ENCODE measurements at places on chromosomes 3 and 15.

DNA sequence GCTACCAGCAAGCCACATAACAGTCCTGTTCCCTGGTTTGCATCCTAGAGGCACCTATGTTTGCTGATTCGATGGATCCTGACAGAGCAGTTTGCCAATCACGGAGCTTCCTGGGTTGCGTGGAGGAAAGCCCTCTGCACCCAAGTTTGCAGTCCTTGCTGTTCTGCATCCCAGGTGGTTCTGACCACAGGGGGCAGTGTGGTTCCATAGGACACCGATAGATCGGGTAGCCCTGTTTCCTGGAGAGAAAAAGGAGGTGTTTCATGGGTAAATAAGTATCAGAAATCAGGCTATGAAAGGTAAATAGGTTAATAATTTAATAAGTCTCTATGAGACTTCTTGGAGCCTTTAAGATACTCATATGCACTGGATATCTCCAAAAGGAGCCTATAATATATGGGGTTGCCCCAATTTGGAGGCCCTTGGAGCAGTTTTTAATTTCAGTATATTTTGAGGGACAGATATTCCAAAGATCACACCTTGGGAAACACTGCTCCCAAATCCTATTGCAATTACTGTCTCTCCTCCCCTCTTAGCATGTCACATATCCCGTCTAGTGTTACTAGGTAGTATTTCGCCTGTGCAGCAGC lies 194.6 kb upstream of the TPM1 start:
- DNase-seq = peak; percentile 38

GRCh38 chr15:84773716-84774115 lies 25.3 kb downstream of the ZNF592 start:
- DNase-seq = no peak

DNA sequence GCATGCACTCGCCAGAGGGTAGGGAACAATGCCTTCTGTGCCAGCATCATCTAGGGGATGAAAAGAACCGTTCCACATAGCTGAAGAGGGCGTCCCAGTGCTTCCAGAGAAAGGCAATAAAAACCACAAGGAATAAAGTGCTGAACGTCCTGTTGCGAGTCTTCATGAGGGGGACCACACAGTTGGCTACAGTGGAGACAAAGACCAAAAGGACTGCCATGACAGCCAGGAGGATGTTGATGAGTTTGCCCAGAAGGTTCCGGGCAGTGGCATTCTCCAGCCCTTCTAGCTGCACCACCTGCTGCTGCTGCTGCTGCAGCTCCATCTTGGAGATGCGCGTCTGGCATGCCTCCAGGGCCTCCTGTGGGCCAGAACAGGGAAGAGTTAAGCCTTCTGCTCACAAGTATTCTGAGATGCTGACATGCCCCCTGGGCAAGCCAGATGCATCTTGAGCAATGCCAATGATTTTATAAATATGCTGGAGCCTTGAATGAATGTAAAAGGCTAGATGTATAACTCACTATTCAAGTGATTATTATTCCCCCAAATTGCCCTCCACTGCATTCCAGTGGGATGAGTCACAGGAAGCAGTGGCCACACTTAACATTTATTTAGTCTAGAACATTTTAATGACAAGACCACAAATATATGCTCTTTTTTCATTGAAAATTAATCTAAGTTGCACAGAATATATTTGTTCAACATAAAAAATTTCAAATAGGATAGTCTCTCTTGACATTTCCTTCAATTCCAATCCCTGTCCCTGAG lies 45.1 kb upstream of the PLXND1 start:
- peak; percentile 79 for DNase-seq

DNA sequence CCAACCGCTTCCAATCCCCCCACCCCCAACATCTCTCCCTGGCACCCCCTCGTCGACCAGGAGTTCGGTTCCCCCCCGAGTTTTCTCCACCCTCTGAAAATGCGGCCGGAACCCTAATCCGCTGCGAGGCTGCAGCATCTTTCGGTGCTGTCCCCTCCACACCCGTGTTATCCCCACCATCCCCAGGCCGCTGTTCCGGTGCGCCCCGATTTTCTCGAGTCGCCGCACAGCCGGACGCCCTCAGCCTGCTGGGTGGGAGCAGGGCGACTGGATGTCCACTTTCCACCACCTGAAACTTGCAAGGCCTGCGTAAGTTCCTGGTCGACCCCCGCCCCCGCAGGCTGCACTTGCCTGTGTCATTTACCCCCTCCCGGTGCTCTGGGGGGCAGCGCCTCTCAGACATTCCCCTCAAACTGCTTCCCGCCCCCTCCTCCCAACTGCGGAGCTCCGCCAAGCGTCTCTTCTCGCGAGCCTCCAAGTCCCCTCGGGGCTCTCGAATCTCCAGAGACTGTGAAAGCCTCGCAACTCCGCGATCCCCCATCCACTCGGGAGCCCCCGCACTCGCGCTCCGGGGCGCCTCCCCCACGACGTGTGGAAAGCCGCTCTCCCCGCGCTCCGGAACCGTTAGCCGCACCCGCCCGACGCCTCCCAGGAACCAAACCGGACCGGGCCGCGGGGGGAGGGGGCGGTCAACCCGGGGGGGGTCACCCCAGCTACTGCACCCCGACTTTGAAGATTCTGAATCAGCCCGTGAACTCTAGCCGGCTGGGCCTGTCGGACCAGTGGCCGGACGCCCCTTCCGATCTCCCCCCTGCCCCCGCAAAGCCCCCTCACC lies 566 bp downstream of the ETV5 start:
- peak; percentile 47 for DNase-seq

- no peak for DNase-seq
Measured at GRCh38 chr3:66149269-66149668, 71.5 kb upstream of the SLC25A26 start.

DNA sequence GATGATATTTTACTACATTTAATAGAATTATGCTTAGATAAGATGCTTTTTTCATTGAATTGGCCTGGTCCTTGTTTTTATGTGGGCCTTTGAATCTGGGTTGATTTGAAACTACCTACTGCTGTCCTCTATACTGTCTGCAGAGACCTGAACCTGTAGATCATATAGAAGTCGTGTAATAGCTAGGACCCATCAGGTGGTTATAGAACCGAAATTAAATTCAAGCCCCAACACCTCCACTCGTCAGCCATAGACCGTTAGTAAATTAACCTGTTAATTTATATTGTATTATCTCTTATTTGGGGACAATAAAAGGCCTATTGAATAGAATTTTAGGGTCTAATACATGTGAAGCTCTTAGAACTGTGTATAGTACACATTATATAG lies 108.4 kb downstream of the MBNL1 start:
- no peak for DNase-seq

GRCh38 chr3:99774467-99774866 lies 43.2 kb upstream of the CMSS1 start:
- peak; percentile 82 for DNase-seq

GRCh38 chr3:149332227-149332765 lies 1.1 kb downstream of the TM4SF18 start:
- DNase-seq = peak; percentile 50

GRCh38 chr15:69017978-69018377 lies 3.5 kb downstream of the NOX5 start:
- no peak for DNase-seq

DNA sequence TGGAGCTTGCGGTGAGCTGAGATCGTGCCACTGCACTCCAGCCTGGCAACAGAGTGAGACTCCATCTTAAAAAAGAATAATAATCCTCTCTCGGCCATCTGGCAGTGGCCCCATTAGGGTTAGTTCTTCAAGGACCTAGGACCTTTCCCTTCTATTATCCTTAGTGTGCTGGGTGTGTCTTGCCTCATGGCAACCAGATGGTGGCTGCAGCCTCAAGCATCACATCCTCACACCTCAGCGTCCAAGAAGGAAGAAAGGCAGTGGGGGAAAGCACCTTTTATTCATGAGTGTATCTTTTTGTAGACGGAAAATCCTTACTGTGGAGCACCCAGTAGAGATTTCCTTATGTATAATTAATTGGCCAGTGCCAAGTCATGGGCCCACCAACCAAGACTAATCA lies 42.7 kb upstream of the TFRC start:
- no peak for DNase-seq

GRCh38 chr3:122920986-122921385 lies 106.6 kb downstream of the SEMA5B start:
- DNase-seq = no peak

GRCh38 chr3:193960487-193961274 lies 175.3 kb upstream of the HES1 start:
- no peak for DNase-seq

DNA sequence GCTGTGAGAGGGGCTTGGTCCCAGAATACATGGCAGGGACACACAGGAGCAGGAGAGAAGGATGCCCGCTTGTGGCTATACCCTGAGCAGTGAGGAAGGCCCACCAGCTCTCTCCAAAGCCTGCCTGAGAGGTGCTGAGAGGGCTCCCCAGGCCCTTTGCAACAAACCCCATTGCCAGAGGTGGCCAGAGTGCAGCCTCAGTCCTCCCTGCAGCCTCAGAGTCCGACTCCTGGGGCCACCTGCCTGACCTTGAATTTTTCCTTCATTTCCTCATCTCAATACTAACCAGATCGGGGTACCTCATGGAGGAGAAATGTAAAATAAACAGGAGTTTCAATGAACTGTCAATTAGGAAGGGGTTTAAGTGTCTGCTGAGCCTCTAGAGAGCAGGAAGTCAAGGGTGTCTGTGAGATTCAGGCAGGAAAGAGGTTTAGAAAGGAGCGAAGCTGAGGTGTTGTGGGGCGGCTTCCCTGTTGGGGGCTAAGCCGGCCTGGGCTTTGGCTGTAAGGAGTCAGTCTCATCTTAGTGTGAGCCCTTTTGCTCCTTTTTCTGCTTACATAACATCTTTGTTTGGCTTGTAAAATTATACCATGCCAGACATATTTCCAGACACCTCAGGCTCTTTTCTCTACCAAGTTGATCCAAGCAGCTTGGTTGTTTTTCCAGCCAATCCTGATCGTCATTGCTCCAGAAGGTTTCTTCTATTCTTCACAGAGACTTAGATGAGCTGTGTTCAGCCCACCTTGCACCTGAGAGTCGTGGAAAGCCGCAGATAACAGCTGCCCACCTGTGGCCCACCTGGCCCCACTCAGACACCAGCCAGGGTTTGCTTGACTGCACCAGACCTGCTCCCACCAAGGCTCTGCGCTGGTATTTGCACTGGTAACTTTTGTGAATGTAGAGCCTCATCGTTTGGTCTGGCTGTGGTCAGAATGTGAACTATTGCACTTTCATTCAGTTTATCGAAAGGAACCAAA lies 36.7 kb downstream of the CMTM7 start:
- no peak for DNase-seq

GRCh38 chr3:171456765-171457606 lies 3.2 kb downstream of the TNIK start:
- DNase-seq = no peak

DNA sequence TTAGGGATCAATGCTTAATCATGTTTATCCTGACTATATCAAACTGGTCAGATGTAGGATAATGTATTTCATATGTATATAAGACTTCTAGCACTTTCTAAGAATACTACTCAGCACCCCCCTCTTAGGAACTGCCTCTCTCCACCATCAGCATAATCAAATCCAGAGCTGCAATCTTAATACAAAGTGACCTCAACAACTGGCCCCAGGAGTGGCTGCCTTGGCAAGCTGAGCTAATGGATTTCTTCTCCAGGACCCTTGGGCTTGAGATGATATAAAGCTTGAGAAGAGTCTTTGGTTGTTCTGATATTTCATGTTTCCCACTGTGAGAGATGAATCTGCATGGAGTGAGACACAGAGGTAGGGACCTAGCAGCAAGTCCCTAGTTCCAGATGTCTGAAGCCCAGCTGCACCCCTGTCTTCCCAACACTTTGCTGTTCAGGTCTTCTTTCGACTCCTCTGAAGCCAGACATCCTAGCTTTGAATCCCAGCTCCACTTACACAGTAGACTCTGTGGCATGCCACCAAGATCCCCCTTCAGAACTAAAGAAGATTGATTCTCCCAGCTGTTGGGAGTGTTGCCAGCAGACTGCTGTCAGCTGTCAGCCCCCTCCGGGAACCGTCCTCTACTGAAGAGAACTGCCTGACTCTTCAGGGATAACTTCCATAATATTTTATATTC lies 309.3 kb upstream of the UBE2E2 start:
- no peak for DNase-seq

DNA sequence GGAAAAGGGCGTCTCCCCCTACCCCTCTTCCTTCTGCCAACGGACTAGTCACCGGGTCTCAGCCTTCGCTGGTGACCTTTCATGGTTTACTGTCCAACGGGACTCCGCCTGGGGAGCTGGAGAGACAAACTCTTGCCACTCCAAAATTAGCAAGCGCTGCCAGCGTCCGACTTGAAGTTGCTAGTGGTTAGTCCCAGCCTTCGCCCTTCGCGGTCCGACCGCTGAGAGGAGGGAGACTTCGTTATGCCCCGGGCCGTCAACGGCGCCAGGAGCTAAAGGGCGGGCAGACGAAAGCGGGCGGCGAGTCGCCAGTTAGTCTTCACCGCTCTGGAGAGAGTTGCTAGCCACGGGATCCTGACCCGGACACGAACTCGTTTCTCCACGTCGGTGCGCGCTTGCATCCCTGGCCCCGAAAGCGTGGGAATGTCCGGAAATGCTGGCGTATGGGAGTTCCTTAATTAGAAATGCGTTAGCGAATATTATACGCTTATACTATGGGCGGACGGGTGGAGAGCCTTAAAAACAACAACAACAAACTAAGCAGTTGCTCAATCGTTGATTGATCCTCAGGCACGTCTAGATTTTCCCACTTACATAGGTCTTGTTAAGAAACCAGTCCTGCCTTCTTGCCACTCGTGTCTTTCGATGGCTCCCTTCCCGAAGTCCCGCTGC lies 716 bp downstream of the SMC4 start:
- DNase-seq = peak; percentile 43

DNA sequence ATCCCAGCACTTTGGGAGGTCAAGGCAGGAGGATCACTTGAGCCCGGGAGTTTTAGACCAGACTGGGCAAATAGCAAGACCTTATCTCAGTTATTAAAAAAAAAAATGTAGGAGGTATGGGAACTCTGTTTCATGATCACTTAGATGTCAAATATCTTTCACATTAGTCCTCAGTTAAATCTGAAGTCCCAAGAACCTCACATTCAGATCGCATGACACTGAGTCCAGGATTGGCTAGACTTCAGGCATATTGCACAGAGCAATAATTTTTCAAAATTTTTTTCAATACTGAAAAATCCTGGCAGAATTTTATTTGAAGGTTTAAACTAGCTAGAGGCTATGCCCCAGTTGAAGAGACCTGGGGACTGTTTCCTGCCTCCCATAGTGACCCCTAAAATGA lies 56.3 kb upstream of the ZNF148 start:
- DNase-seq = peak; percentile 39

DNA sequence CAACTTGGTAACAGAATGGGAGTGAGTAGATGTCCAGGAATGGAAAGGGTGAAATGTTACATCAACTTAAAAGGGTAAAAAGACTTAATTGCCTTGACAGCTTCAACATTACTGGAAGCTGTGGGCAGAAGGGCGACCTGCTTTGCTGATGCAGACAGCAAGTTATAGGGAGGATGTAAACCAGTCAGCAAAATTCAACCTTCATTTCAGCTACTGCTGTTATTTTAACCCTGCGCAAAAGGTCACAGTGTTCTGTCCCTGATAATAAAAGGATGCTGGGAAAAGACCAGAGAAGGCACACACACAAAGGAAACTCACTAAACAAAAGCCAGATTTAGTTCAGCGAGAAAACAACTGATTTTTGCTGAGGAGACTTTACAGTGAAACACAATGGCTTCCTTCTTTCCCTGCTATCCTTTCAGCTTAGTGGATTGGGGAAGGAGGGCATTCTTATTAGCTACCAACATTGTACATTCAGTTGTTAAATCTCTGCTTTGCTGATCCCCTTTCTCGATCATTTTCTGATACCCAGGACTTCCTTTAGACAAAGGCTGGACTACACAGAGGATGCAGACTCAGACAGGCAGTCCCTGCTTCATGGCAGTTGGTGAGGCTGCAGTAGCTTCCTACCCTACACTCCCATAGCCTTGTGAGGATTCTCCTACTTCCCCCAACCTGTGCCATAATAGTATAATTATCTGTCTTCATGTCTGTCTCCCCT lies 62.0 kb downstream of the P3H2 start:
- peak; percentile 54 for DNase-seq
